Central memory CD4-positive, alpha-beta T cell (primary cell): ENCODE measurements at places on chromosomes 2 and 18.

DNA sequence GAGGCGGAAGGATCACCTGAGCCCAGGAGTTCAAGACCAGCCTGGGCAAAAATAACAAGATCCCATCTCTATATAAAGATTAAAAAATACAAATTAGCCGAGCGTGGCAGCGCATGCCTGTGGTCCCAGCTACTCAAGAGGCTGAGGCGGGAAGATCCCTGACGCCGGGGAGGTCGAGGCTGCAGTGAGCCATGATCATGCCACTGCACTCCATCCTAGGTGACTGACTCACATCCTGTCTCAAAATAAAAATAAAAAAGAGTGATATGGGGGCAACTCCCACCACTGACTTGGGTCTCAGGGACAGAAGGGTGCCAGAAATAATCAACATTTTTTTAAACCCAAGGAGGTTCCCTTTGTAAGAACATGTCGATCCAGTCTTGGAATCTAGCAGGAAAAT, 37.6 kb downstream of the ZNF516 start:
- no peak for DNase-seq

- no peak for DNase-seq
Observed at GRCh38 chr2:192328297-192328696, 133.6 kb upstream of the TMEFF2 start.

DNA sequence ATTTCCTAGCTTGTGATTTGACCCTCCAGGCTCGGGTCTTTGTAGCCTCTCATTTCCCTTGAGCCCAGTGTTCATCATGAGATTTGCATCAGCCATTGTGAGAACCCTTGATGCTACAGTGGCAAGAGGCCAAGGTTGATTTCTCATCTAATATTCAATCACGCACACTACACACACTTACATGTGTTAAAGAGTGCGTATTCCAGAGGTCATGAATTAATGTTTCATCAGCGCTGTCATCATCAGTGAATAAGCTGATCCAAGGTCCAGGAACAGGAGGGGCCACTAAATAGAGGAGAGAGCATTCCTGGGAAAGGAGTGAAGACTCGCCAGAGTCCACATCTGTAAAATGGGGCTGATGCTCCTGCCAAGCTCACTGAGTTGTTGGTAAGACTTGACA, 276.1 kb upstream of the SIX2 start:
- DNase-seq = no peak

GRCh38 chr2:14256890-14257289, 375.6 kb upstream of the LRATD1 start:
- no peak for DNase-seq

- DNase-seq = peak; percentile 57
Observed at GRCh38 chr2:98455494-98455976, 10.9 kb downstream of the INPP4A start.

DNA sequence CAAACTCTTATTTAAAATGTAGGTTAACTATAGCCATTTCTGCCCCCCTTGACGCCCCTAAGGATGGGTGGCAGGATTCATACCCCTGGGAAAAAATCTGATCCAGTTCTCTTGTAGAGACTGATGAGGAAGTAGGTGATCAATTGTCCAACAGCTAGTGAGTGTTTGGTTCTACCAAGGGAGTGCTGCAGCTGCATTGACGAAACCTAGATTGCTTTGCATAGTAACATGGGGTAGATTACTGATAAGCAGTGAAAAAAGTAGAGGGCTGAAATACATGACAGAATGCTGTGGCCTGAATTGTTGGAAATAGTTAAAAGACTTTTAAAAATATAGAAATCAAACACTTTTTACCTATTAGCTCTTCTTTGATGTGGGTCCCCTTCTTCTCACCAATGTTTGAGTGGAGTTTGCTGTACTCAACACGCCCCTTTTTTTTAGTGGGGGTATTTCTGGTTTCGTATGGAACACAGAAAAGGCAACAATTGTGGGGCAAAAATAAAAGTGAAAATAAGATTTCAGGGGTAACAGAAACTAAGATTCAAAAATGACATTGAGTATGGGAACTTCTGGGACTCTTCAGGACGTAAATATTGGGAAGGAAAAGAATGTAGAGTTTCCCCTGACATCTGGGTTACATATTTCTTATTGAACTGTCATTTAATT, 66.2 kb downstream of the MAIP1 start:
- no peak for DNase-seq

- no peak for DNase-seq
Observed at GRCh38 chr2:176742271-176742670, 470.3 kb upstream of the HNRNPA3 start.

DNA sequence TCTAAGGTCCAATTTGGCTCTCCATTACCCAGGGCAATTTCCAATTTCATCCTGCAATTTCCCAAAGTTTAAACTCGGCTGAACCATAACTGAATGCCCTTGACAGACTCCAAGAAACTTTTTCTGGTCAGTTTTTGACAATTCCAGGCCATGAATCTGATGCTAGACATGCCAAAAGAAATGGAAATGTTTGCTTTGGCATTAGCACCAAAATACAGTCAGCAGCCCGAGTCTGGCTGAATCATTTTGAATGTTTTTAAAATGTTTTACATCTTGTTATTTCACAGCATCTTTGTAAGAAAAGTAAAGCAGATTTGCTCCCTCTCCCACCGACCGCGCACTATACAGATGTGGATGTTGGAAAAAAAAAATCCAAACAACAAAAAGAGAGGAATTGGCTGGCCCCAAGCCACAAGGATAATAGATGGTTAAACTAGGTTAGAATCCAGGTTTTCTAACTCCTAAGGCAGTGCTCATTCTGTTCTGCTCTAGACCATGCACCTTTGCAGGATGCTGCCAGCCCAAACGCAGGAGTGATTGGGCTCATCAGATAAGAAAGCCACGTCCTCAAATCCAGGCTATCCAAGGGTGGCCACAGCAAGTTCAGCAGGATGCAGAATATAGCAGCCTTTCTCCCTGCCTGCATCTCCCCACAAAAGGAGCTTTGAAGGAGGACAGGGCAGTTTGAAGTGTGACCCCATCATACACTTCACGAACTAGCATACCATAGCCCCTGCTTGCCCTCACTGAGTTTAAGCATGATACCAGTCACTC, 167.5 kb downstream of the ALK start:
- no peak for DNase-seq

- DNase-seq = no peak
Observed at GRCh38 chr2:181892799-181893435, 1.4 kb downstream of the ITPRID2 start.

DNA sequence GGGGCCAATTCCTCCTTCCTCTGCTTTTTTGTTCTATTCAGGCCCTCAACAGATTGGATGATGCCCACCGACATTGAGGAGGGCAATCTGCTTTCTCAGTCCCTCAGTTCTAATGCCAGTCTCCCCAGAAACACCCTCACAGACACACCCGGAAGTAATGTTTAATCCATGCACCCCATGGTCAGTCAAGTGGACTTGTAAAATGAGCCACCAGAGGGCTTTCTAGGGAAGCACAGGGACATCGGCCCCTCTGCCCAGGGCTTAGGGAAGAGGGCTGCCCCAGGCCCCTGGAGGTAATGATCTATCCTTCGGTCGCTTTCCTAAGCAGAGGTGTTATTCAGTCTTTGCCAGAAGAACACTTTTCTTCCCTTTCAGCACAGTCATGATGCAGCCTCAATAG, 107.4 kb downstream of the PDCL3 start:
- no peak for DNase-seq

DNA sequence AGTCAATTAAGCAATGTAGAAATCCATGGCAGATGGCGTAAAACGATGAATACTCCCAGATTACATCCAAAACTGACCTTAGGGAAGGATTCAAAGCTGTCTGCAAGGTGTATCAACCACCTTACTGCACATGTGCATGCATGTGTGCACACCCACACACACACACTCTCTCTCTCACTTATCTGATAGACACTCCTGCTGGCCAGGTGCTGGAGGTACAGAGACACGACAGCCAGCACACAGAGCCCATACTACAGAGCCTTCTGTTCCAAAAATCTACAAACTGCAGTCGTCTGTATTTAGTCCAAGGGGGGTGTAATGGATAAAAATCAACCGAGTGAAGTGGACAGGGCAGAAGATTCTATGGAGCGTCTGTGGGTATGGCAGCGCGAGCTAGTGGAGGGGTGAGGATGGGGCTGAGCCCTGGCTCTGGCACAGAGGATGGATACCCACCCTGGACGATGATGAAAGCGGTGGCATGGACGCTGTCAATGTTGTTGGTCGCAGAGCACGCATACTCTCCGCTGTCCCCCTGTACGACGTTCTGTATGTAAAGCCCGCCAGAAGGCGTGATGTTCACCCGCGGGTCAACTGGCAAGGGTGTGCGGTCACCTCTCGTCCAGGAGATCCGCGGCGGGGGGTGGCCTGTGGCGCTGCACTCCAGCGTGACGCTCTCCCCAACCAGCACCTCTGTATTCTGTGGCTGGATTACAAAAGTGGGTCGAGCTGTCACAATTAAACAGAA, 78.4 kb downstream of the PXDN start:
- no peak for DNase-seq

DNA sequence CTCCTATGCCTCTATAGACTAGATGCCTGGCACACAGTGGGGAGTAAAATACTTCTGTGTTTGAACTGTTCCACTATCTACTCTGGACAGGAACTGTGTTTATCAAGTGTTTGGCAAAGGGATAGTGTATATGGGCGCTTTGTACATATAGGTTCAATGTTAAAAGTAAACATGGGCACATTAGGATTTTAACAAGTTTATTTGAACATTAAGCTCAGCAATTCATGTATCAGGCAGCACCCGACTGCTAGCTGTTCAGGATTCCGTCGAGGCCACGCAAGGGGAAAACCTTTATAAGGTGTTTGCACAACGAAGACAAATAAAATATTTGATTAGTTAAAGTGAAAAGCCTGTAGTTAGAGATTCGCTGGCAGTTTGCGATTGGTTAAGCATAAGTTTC, 43.4 kb upstream of the ROCK2 start:
- no peak for DNase-seq

GRCh38 chr2:83015035-83015715, 1443.9 kb downstream of the SUCLG1 start:
- no peak for DNase-seq

- DNase-seq = no peak
Observed at GRCh38 chr18:74422541-74422940, 34.6 kb downstream of the DIPK1C start.

DNA sequence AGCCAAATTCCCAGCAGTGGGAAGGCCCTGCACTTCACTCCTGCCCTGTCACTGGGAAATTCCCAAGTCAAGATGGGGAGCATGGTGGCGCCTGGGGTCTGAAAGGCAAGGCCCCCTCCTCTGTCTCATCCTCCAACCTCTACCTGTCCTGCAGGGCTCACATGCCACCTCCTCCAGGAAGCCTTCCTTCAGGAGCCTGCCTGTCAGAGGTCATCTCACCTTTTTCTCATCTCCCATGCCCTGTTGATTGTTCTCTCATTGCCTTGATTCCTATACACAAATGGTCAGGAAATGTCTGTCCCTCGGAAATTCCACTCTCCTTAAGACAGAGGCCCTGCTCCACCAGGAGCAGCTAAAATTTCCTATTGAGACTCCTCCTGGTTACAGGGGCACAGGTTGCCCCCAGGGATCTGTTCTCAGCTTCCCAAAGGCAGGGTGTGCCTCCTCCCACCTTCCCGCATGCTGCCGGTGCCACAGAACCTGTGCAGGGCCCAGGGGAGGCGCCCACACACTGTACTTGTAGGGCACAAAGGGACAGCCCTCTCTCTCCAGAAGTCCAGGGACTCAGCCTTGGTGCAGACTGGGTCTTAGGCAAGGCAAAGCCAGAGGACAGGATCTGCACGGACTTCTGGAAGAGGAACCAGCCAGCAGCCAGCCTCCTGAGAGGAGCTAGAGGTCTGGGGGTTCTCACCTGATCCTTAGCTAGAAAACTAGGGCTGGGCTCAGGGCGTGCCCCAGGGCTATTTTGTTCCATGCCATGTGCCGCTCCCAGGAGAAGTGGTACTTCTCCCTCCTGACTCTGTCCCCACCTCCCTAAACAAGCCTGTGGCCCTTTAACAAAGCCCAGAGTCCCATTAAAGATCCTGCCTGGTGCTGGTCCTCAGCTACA, 12.9 kb downstream of the HES6 start:
- DNase-seq = no peak

GRCh38 chr2:110853516-110853915, 121.1 kb downstream of the ACOXL start:
- peak; percentile 10 for DNase-seq

GRCh38 chr2:19073522-19073921, 284.9 kb downstream of the OSR1 start:
- DNase-seq = no peak

DNA sequence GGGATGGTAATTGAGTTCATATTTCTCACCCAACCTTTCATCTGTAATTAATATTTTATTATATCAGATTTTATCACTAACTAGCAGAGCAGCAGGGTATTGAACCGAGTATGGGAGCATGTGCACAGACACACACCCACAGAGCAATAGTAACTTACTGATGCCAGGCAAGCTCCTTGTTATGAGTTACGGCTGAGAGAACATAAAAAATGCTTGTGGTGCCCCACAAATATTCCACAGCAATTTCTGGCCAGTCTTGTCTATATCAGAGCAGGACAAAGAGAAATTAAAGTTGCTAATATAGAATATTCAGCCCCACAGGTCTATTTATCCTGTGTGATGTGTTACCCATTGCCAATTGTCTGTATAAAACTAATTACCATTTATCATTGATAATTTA, 501.8 kb upstream of the RAB12 start:
- no peak for DNase-seq

DNA sequence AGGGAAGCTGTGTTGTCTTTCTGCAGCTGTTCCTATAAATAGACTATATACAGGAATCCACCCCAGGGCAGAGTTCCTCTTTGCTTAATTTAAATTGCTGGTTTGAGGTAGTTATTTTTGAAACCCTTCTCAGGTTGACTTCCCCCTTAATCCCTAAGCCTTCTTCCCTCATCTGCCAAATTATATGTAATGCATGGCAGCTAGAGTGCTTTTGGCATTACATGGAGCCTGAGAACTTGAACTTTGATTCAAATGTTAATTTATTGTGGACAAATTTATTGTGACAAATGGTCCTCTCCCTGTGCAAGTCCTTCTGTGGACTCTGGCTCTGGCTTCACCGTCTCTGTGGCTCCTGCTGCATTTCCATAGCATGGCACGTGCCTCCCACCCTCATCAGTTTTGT, 29.2 kb downstream of the MYO1B start:
- no peak for DNase-seq

DNA sequence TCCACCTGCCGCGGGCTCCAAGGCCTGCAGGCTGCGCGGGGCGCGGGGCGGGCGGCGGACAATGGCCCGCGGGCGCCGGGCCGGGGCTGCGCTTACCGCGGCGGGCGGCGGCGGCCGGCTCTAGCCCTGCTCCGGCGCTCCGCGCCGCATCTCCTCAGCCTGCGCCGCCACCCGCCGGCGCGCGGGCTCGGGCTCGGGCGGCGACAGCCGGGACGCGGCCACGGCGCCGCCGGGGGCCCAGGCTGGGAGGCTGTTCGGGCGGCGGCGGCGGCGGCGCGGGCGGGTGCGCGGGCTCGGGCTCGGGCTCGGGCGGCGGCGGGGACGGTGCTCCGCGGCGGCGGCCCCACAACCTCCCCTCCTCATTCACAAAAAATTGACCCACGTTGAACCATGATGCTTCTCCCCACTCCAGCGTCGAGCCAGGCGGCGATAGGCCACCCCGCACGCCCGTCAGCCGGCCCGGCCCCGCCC, at the start of gene HDAC4:
HDAC4 (minus strand) TSS at position 425 of the 471 bp plus-strand sequence. CDS start 48,321 bp downstream, outside the sequence.
- DNase-seq = no peak

- no peak for DNase-seq
Observed at GRCh38 chr2:220489121-220489520, 861.7 kb downstream of the SLC4A3 start.
